Right forelimb (tissue), 1 donor: ENCODE measurements at places on chromosomes 1 and 21.

GRCh38 chr1:118866330-118866729 is 121.8 kb downstream of the TBX15 start:
- DNase-seq, result no peak

DNA sequence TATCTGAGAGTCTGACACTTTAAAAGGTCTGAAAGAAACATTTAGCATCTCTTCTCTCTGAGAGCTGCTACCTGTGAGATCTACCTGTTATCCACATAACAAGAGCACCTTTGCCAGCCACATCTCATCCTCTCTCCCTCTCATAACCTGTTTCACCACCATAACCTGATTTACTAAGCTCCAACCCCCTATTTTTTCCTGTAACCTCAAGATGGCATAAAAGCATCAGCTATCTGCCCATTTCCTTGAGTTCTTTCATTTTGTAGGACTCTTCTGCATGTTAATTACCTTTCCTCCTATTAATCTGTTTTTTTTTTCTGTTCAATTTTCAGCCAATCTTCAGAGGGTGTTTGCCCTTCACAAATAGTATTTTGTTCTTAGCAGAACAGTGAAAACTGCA is 136.5 kb upstream of the KCNK1 start:
- no peak for DNase-seq

DNA sequence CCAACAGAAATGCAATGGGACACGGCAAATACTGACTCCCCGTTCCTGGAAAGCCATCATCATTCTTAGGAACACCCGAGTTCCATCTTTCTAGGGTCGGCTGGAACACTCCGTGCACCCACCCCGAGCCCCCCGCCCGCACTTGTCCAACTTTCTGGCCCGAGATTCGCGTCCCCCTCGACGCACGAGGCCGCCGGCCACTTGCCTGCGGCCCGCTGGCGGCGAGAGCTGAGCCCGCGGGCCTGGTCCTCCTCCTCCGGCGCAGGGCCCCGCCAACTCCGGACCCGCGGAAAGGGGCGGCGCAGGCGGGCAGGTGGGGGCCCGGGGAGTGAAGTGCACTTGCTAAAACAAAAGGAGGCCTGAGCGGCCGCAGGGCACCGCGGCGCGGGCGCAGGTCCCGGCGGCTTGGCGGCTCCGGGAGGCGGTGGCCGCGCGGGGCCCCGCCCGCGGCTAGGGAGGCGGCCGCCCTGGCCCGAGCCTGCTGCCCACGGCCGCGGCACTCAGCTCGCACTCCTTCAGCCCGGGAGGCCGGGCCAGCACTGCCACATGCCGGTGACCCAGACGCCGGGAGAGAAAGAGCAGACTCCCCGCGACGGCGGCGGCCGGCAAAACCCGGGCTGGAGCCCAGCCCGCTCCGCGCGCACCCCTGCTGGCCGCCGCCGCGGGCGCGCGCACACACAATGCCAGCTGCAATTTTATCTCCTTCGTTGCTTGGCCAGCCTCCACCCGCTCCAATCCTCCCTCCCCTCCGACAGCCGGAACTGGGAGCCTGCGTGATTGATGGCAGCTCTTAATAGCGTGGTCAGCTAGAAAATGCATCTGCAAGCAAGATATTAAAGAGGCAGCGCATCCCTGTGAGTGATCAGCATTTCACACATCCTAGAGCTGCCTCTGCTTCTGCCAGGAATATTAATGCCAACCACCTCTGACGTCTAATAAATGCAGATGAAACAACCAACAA is 114.3 kb downstream of the RERE start:
- DNase-seq, result peak; percentile 90

DNA sequence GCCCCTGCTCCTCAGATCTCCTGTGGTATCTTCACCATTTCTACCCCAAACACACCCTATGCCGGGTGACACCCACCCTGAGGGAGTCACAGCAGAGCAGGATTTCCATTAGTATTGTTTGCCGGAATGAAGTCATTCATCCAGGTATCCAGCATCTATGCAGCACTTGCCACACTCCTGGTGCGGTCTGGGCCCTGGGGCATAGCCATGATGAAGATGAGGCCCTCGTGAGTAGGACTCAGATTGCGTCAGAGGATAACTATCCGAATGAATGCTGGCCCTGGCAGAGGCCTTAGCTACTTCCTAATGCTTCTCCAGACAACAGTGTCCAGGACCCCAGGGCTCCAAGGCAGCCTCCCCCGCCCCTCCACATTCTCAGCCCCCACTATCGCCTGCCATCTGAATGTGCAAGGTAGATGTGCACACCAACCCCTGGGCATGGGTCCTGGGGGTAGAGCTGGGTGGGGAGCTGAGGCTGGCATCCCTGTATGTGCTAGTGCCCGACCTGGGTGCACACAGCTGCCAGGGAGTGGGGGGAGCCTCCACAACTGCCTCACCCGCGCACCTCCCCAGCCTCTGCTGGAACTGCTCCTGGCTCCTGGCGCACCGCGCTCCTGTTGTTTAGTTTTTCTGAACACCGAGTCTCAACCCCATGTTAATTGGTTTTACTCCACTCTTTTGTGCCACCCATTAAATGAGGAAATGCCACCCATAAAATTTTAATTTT is 25.5 kb upstream of the ZC3H12A start:
- DNase-seq, result no peak

- DNase-seq, result no peak
Observed at GRCh38 chr1:203278885-203279406, 26.4 kb upstream of the BTG2 start.

GRCh38 chr1:111695801-111696200 is 43.4 kb downstream of the INKA2 start:
- no peak for DNase-seq

- DNase-seq, result no peak
Observed at GRCh38 chr1:157471531-157471930, 80.8 kb downstream of the FCRL5 start.

GRCh38 chr1:54545916-54546635 is 2.0 kb upstream of the ACOT11 start:
- no peak for DNase-seq

DNA sequence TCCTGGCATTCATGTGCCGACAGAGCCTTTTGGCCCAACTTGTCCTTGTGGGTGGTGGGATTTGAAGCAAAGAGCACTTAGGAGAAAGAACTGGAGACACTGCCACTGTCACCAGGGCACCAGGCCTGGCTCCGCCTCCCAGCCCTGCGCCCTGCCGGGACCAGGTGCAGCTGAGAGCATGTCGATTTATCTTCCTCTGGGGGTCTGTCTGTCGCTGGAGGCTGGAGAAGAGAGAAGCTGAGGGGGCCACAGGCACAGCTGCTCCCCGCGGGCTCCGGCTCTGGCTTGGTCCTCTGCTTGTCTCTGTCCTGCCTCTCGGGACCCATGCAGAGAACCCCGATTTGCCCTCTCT is 28.2 kb downstream of the PCNT start:
- DNase-seq, result no peak

DNA sequence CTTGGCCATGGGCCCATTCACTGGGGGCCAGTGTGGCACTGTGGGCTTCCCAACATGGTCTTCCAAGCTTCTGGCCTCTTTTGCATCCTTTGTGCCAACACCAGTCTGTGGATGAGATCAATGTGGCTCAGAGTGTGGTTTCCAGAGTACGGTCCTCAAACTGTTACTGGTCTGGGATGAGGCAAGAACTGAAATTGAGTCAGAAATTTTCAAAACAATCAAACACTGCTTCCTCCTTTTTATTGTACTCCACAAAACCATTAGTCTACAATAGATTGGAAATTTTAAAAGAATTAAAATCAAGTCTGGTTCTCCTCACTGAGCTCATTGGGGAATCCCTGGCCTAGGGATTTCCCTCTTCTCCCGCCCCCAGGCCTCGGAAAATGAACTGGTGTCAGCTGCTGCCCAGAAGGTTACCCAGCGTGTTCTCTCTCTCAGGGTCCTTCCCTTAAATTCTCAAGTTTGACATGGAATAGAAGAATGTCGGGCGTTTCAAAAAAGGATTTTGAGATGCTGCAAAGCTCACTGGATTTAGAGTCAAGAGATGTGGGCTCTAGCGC is 222.0 kb downstream of the SDCCAG8 start:
- DNase-seq, result no peak

DNA sequence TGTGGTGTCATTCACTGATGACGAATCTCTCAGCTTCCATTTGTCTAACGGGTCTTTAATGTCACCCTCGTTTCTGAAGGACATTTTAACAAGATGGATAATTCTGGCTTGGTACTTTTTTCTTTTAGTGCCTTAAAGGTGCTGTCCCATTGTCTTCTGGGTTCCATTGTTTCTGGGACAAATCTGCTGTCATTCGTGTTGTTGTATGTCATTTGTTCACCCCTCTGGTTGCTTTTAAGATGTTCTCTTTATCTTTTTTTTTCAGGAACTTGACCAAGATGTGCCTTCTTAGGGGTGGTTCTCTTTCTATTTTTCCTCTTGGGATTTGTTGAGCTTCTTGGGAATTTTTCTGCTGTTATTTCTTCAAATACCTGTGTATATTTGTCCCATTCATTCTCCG is 14.0 kb upstream of the MMEL1 start:
- DNase-seq, result no peak

GRCh38 chr1:83102630-83103071 is 896.3 kb downstream of the TTLL7 start:
- no peak for DNase-seq

GRCh38 chr1:86423873-86424272 is at the start of gene CLCA2:
Gene CLCA2, plus strand, starts transcription at chr1:86424171. Its CDS starts 77 bp downstream, at chr1:86424248.
- DNase-seq, result no peak

GRCh38 chr1:173573596-173573995 is 29.3 kb downstream of the SLC9C2 start:
- DNase-seq, result no peak

DNA sequence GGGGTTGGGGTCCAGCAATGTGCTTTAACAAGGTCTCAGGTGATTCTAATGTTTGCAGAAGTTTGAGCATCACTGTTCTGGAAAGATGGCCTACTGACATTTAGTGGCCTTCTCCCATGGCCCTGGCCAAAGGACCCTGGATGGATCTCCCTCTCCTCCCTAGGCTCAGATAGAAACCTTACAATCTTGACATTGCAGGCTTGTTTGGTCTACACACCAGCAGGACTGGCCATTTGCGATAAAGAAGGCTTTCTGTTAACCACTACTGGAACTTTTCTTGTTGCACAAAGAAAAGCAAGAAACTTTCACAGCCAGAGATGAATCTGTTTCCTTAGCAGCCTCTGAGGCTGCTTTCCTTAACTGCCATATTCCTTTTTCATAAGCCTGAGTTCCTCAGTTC is 6.2 kb downstream of the DNALI1 start:
- DNase-seq, result no peak

- no peak for DNase-seq
Observed at GRCh38 chr1:163661391-163661790, 339.6 kb downstream of the NUF2 start.

GRCh38 chr1:77430966-77431690 is 149.3 kb downstream of the AK5 start:
- no peak for DNase-seq

- no peak for DNase-seq
Observed at GRCh38 chr1:200774311-200774710, 35.6 kb downstream of the CAMSAP2 start.

DNA sequence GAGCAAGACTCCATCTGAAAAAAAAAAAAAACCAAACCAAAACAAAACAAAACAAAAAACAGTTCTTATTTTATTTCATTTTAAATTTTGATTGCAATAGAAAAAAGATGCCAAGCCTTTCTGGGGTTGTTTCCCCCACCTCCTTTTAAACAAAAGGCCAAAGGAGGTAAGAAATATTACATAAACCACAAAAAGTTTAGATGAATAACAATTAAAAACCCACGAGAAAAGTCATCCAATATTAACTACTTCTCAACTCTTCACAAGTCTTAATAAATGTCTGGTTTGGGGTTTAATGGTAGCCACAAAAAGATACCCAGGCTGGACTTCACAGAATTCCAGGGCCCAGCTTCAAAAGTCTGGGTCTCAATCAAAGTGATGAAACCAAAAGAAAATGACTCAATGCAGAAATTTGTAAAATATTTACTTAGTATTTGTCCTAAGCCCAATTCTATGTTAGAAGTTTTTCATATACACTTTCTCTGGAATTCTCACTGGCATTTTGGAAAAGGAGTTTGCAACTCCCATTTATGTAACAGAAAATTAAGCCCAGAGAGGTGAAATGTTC is 47.0 kb upstream of the SDC3 start:
- DNase-seq, result no peak

DNA sequence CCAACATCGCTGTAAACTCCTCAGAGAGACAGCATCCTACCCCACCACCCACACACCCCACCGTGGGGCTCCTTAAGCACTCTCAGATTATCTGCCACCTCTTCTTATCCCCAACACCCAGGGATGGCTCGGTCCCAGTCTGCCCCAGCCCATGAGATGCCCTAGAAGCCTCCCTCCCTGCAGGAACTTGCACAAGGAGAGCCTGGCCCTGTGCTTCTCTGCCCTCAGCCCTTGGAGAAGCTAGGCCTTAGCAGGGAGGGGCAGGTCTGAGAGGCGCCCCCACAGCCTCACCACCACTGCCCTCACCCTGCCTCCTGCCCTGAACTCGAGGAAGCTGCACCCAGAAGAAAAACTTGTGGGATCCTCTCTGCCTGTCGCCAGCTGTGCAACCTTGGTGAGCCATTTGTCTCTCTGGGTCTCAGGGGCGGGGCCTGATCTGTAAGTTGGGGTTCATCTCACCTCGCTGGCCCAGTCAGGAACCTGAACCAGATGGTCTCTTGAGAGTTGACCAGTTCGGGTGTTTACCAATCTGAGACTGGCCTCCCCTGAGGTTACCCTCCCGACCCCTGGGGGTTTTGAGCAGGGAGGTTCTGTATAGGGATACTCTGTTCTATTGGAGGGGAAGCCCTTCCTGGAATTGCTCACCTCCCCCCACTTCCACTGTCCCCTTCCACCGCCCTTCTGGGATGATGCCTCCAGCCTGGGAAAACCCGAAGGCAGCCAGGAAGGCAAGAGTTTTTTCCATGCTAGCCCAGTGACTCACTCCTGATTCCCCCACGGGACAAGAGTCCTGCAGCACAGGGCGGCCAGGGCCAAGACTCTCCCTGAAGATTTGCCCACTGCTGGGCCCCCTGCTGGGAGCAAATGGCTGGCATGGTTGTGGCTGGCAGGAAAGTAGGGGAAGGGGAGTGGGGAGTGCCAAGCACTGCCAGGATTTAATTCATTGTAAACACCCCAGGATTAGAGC is at the start of gene S100A3:
Gene S100A3 (minus strand): TSS at position 537 of the 967 bp plus-strand sequence. CDS start 773 bp downstream, outside the sequence.
- DNase-seq, result no peak

- DNase-seq, result peak; percentile 66
Observed at GRCh38 chr1:63322944-63323864, 837 bp downstream of the FOXD3 start.

DNA sequence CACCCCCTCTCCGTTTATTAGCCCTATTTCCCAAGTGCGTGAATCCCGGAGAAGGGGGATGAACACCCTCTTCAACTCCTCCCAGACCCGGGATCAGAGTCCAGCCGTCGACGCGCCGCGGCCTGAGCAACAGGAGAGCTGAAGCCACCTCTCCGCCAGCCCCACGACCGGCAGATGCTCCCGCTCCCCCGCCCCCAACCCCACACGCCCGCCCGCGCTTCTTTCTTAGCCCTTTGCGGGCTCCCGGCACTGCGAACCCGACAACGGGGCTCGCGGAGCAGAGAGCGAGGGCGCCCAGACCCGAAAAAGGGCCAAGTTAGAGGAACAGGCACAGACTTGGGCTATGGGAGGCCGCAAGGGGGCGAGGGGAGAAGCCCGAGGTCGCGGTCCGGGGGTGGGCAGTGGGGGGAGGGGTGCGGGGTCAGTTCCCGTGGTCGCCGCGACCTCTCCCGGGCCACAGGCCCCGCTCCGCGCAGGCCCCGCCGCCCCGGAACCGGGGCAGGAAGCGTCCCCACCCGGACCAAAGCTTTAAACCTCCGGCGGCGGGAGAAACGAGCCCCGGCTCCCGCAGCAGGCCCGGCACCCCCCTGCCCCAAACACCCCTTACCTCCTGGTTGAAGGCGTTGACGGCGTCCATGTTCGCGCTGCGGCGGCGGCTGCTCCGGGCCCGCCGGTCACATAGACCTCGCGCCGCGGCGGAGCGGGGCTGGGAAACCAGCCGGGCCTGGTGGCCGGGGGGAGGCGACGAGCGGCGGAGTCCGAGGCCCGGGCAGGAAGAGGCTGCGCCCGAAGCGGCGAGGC is 662 bp downstream of the SCAF4 start:
- peak; percentile 75 for DNase-seq
